Endothelial cell (in vitro differentiated cells): ENCODE measurements at places on chromosomes 1 and 21. TPM values are rescaled to one million over a fixed set of nuclear protein-coding genes. Genes with fewer than 3 reads are reported as not detected.

The SDC3 gene
- 51.3 TPM for total RNA-seq

The B4GALT3 gene
- total RNA-seq = 44.0 TPM

The MIXL1 gene
- 2.4 TPM for total RNA-seq

The CYYR1 gene
- 88.6 TPM for total RNA-seq

DNA sequence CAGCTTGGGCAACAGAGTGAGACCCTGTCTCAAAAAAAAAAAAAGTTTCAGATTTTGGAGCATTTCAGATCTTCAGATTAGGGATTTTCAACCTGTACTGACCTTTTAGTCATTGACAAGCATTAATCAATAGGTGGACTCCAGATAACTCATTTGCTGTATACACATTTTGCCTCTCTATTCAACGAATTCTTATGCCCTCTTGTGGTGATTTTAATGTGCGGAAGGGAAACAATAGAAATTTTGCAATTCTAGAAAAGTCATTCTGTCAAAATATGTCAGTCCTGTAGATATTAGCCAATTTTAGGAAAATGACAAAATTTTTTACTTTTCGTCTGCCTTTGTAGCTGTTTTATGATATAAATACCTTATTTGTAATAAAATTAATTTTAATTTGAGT, 11.6 kb upstream of the OR2G2 start:
- no peak for DNase-seq
- H3K36me3 ChIP-seq = no peaks in the 10 kb centered on the region
- H3K27me3 ChIP-seq = no peaks in the 10 kb centered on the region
- no peak overlapping the region for H3K27ac ChIP-seq
- no peak overlapping the region for H3K4me3 ChIP-seq

DNA sequence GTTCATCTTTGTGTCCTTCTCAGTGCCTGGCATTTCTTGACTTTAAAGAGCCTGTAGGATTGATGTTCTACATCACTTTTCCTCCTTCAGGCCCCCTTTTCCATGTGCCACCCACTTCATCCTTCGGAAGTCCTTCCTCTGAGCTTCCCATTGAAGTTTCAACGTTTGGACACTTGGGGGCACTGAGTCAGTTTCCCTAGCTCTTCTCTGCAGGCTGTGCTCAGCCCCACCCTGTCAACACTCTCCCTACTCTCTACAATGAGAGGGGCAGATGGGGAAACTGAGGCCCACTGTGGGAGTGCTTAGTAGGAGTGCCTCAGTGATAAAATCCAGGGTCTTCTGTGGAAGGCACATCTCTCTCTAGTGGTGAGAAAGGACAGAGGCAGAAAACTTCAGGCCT, 11.9 kb downstream of the KCNJ10 start:
- H3K4me3 ChIP-seq = no peak overlapping the region
- no peaks in the 10 kb centered on the region for H3K36me3 ChIP-seq
- H3K27me3 ChIP-seq = peaks cover 6% of the 10 kb centered on the region
- no peak overlapping the region for H3K27ac ChIP-seq

GRCh38 chr1:57206038-57206437, 217.8 kb downstream of the DAB1 start:
- H3K27ac ChIP-seq = no peak overlapping the region
- no peak for DNase-seq
- no peaks in the 10 kb centered on the region for H3K36me3 ChIP-seq

DNA sequence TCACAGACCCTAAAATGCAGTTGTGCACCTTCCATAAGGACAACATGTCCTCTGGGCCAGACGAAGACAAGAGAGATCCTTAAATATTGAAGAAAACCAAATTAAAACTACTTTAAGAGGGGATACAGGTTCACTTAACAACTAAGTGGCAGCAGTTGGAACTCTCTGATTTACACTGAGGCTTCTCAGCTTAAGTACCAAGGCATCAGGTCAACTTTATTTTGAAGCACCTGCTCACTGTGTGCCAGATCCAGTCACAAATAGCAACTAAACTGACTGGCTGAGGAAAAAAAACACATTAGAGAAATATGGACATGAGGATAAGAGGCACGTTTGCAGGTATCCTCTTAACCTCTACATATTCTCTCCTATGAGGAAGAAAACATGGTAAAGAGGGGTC, 33.2 kb downstream of the SLC35D1 start:
- H3K36me3 ChIP-seq = peaks cover 2% of the 10 kb centered on the region
- no peaks in the 10 kb centered on the region for H3K27me3 ChIP-seq
- H3K27ac ChIP-seq = no peak overlapping the region
- no peak overlapping the region for H3K4me3 ChIP-seq
- H3K4me1 ChIP-seq = no peaks in the 10 kb centered on the region
- DNase-seq = no peak

DNA sequence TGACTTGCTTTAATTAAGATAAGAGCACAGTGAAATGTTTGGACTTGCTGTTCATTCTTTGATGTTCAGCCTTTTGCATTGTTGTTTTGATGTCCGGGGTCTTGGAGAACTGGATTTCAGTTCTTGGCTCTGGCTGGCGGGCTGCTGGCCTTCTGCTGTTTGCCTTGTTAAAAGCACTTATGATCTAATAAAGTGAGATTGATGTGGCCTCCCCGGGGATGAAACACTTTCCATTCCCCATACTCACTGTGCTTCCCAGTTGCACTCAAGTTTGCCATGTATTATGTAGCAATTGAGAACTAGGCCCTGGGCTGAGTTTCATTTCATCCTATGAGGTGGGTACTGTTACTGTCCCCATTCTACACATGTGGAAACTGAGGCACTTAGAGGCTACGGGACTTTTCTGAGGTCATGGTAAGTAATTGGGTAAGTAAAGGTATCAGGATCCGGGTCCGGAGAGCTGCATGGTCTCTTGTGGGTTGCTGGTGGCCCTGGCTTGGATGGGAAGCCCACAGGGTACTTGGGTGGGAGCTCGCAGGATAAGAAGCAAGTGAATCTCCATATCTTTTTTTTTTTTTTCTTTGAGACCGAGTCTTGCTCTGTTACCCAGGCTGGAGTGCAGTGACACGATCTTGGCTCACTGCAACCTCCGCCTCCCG, 127.7 kb upstream of the ZBTB40 start:
- H3K27ac ChIP-seq = no peak overlapping the region
- no peak overlapping the region for H3K4me3 ChIP-seq
- H3K27me3 ChIP-seq = no peaks in the 10 kb centered on the region
- no peak for DNase-seq

DNA sequence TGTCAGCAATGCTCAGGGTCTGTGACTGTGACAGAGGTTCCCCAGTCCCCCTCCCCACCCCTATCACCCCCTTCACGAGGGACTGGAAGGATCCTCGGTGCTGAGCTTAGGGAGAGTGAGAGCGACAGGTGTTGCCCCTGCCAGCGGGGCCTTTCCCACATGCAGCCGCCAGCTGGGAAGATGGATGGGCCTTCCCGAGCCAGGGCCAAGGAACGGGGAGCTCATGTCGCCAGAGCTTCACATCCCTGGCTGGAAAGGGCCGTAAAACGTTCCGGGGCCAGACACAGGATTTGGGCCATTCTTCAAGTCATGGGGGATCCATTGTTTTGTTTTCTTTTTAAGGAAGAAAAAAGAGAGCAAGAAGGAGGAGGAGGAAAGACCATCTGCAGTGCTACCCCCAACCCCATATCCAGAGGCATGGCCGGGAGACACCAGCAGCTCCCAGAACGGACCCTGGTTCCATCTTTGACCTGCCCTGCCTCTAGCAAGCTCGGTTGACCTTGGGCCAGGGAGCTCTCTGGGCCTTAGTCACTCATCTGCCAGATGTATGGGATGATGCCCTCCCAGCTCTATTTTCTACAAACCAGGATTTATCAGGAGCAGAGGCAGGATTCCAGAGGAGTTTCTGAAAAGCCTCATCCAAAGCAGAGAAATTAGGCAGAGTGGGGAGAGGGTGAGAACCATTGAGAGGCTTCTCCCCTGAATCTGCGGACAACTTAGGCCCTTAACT, 54.1 kb downstream of the TAS1R2 start:
- no peak for DNase-seq
- H3K4me1 ChIP-seq = peaks cover 2% of the 10 kb centered on the region
- H3K27ac ChIP-seq = no peak overlapping the region
- peaks cover 5% of the 10 kb centered on the region for H3K27me3 ChIP-seq
- no peaks in the 10 kb centered on the region for H3K36me3 ChIP-seq
- no peak overlapping the region for H3K4me3 ChIP-seq

- H3K4me3 ChIP-seq = no peak overlapping the region
- peaks cover 2% of the 10 kb centered on the region for H3K27me3 ChIP-seq
- no peaks in the 10 kb centered on the region for H3K36me3 ChIP-seq
- H3K4me1 ChIP-seq = peaks cover 5% of the 10 kb centered on the region
- DNase-seq = no peak
Observed at GRCh38 chr1:221150996-221151395, 271.8 kb downstream of the HLX start.

DNA sequence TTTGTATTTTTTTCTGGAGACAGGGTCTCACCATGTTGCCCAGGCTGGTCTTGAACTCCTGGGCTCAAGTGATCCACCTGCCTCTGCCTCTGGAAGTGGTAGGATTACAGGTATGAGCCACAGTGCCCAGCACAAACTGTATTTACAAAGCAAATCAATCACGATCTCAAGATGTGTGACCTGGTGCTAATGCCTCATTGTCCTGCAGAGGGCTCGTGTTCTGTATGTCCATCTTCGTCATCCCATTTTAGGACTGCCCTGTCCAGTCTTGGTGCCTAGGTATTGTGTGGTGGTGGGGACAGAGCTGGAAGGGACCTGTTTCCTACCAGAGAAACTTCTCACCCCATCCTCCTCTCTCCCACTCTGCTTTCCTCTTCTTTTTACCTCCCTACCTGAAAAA, 20.2 kb downstream of the PROK1 start:
- no peaks in the 10 kb centered on the region for H3K4me1 ChIP-seq
- DNase-seq = no peak
- no peaks in the 10 kb centered on the region for H3K36me3 ChIP-seq
- H3K27ac ChIP-seq = no peak overlapping the region

DNA sequence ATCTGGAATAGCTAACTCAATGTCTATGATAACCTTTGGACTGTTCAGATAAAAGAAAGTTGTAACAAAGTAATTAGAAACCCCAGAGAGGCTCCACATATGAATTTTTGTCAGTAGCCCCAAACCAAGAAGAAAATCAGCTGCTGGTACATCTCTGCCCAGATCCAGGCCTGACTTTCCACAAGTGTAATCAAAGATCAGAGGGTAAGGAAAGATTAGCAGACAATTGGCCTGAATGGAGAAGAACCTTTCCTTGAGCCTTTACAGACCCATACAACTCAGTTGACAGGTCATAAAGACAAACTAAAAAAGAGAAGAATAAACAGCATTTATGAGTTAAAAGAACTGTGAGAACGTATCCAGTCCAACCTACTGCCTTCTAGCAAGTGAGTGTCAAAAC, 366.7 kb upstream of the PKN2 start:
- no peaks in the 10 kb centered on the region for H3K27me3 ChIP-seq
- no peak overlapping the region for H3K27ac ChIP-seq
- no peaks in the 10 kb centered on the region for H3K36me3 ChIP-seq
- DNase-seq = no peak

- no peak overlapping the region for H3K27ac ChIP-seq
- no peak overlapping the region for H3K4me3 ChIP-seq
- H3K36me3 ChIP-seq = no peaks in the 10 kb centered on the region
- DNase-seq = no peak
- no peaks in the 10 kb centered on the region for H3K4me1 ChIP-seq
- H3K27me3 ChIP-seq = peaks cover 2% of the 10 kb centered on the region
Observed at GRCh38 chr1:184030433-184031091, 7.0 kb downstream of the COLGALT2 start.
